Psoas muscle (tissue), 8 donors: ENCODE measurements at places on chromosomes 6 and 20. TPM values are rescaled to one million over a fixed set of nuclear protein-coding genes. Genes with fewer than 3 reads are reported as not detected.

TXLNB gene
- 230 TPM for total RNA-seq

PTK6 gene
- total RNA-seq: 0.06 TPM

TTK gene
- not detected for total RNA-seq

KIAA1755 gene
- total RNA-seq: 0.16 TPM

SCUBE3 gene
- total RNA-seq: not detected

F13A1 gene
- 58.9 TPM for total RNA-seq

HRH3 gene
- not detected for total RNA-seq

TRIM31 gene
- total RNA-seq: not detected

OSER1 gene
- total RNA-seq: 61.0 TPM

SLC4A11 gene
- 0.44 TPM for total RNA-seq

PTPRA gene
- 18.0 TPM for total RNA-seq

SAMD5 gene
- 0.06 TPM for total RNA-seq

EEF1A1 gene
- total RNA-seq: 2,379 TPM

KHDC1 gene
- 0.27 TPM for total RNA-seq

PTCRA gene
- not detected for total RNA-seq

SLC26A8 gene
- not detected for total RNA-seq

IL17A gene
- total RNA-seq: not detected
